ENCODE measurements at places on chromosomes 11 and 22.

DNA sequence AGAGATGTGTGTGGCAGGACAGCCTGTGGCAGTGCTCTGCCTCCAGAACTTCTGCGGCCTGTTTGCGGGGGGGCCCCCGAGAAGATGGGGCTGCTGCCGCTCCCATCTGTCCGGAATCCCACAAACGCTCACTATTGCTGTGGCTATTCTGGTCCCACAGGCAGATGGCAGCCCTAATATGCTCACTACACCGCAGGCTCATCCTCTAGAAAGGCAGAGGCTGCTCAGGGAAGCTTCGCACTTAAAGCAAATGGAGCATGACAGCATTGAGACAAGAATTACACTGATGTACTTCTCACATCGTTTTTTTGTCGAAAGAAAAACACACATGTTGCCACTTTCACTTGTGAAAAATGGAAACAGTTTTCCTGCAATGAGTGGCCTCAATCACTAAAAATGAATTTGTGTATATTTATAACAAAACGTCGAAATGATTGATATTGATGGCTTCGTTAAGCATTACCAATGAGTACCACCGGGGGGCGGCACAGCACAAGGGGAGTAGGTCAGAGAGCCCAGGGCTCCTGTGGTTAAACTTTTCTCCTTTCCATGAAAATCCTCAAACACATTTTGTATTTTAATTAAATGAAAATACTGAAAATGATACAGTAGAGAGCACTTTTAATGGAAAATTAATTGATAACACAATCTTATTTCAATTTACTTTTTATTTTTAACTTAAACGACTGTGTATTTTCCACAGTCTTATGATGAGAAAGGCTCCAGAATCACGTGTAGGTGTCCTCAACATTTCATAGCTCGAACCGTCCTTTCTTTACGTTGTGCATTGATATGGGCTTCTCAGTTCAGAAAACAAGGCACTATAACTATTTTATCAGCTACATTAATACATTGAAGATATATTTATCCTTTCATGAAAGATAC lies 69.1 kb downstream of the CTTN start:
- DNase-seq: no peak

- no peak for DNase-seq
These were observed 1.2 kb downstream of the LRRC56 start for GRCh38 chr11:538431-539051.

DNA sequence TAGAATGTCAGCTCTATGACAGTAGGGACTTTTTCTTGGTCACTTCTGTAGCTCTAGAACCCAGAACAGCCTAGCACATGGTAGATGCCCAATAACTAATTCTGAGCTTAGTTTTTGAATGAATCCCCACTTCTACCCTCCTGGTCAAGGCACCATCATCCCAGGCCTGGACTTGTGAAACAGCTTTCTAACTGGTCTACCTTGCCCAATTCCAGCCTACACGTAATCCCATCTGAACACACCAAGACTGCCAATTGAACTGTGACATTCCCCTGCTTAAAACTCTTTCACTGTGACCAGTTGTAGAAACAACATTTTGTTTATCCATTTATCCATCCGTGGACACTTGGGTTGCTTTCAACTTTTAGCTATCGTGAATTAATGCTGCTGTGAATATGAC lies 6.1 kb upstream of the FOLR3 start:
- DNase-seq: no peak

DNA sequence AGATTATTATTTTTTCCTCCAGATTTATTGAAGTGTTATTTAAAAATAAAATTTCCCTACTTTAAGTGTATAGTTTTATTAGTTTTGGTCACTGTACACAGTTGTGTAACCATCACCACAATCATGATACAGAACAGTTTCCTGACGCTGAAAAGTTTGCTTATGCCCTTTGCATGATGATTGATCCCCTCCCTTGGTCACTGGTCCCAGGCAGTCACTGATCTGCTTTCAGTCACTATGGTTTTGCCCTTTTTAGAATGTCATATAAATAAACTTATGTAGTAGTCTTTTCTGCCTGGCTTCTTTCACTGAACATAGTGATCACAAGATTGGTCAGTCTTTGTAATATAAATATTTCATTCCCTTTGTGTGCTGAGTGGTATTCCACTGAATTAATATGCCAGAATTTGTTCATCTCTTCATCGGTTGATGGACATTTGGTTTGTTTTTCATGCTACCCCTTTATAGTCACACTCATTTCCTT lies 140.6 kb downstream of the SWAP70 start:
- no peak for DNase-seq

DNA sequence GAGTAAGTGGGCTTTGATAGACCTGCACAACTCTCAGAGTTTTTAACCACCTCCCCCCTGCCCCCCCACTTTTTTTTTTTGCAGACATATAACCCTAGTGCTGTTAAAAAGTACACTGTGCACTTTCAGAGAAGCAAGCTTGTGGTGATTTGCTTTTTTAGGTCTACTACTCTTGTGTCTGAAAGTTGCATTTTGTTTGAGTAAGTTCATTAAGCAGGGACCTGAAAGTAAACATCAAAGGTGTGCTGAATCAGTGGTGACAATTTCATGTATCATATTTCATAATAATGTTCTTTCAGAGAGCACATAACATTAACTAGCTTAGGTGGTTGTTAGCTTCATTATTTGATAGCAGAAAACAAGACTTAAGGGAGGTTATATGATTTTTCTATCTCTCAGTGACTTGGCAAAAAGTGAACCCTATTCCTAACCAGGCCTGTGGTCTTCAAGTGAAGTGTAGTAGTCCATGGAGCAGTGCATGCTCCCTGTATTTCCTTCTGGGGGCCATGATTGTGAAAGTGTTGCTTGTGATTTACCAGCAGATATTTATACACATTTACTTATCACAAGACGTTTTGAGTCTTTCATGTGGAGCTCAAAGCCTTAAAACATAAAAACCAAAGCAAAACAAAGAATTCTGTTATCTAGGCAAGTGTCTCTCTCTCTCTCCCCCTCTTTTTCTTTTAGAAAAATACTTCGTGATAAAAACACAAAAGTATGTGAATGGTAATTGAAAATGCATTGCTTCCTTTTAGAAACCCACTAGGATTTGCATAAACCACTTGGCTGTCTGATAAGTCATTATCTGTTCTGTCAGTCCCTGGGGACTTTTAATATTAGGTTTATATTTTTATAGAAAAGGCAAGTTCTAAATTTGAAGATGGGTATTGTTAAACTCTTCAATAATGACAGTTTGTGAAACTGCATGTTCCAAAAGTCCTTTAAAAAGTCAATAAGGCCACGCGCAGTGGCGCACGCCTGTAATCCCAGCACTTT lies 7.5 kb upstream of the RAG2 start:
- no peak for DNase-seq

DNA sequence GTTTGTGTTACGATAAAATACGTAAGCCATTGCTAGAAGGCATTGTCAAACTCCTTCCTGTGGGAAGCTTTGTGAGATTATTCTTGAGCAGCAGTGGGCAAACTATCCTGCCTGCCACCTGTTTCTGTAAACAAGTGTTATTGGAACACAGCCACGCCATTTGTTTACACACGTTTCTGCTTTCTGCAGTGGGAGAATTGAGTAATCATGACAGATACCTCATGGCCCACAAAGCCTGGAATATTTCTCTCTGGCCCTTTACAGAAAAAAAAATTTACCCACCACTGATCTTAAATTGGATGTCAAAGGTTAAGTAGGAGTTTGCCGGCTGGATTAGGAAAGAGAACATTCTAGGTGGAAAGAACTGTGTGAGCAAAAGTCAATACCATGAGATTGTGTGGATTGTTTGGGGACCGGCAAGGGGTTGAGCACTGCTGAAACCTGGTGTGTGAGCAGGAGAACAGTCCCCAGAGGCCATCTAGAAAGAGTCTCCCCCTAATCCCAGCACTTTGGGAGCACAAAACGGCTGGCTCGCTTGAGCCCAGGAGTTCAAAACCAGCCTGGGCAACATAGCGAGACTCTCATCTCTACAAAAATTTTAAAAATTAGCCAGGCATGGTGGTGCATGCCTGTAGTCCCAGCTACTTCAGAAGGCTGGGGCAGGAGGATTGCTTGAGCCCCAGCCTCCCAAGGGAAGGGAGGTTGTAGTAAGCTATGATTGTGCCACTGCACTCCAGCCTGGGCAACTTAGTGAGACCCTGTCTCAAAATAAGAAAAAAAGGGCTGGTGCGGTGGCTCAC lies 6.0 kb upstream of the PLA2G6 start:
- no peak for DNase-seq

- DNase-seq: no peak
These were observed 1.0 kb upstream of the EPS8L2 start for GRCh38 chr11:704781-705645.

- no peak for DNase-seq
These were observed 34.2 kb upstream of the PICK1 start for GRCh38 chr22:38023045-38023444.

- no peak for DNase-seq
These were observed 109.1 kb upstream of the TIMP3 start for GRCh38 chr22:32692371-32692770.

DNA sequence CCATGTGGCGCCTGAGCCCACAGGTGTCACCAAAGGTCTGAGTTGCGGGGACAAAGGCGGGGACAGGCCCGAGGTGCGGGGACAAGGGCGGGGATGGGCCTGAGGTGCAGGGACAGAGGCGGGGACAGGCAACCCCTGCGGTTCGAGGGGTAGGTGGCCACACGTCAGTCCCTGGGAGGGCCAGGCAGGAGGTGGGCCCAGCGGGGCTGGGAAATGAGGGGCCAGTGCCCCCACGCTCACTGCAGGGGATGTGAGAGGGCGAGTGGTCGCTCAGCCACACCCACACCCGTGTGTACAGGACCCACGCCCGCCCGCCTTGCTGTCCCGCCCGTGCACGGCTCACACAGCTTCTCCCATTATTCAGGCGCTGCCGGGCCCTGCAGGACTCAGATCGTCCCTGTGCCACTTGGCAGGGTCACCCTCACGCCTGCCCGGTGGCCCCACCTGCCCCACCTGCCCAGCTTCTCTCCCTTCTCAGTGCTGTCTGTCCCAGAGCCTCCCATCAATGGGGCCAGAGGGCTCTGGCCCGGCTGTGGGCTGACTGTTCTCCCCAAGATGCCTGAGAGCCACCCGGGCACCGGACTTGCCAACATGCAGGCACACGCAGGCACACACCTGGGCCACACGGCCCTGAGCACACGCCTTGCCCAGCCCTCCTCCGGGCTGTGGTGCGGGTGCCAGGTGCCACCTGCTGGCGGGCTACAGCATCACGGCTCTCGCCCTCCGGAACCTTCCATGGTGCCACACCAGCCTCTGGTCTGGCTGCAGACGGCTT lies 14.2 kb upstream of the MUC6 start:
- DNase-seq: no peak

- DNase-seq: no peak
These were observed 2.4 kb downstream of the C1QTNF4 start for GRCh38 chr11:47591764-47592163.

GRCh38 chr11:131896978-131897615 lies 526.7 kb downstream of the NTM start:
- DNase-seq: no peak

DNA sequence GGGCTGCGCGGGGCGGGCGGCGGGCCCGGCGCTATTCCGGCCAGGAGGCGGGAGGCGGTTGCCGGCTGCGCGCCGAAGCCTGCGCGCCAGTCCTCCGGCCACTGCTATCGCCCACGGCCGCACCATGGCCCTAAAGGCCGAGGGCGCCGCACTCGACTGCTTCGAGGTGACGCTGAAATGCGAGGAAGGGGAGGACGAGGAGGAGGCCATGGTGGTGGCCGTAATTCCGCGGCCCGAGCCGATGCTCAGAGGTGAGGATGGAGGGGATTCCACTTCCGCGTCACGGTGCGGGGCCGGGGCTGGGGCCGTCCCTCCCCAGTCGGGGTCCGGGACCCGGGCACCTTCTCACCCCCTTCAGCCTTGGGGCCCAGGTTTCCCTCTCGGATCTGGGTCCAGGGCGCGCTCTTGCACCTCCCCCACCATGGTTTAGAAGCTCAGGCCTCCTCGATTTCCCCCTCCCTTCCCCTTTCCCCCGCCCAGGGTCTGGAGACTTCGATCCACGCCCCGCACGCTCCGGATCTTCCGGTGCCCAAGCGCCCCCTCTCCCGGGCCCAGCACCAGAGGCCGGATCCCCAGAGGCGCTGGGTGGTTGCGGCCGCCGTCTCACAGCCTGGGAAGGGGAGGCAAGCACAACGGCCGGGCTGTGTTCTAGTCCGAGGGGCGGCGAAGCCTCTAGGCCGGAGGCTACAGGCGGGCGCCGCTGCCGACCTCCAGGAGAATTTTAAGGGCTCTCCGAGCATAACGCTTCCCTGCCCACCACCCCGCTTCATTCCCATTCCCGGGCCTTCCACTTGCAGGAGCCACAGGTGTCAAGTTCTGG lies 517 bp downstream of the SPINDOC start:
- DNase-seq: no peak

DNA sequence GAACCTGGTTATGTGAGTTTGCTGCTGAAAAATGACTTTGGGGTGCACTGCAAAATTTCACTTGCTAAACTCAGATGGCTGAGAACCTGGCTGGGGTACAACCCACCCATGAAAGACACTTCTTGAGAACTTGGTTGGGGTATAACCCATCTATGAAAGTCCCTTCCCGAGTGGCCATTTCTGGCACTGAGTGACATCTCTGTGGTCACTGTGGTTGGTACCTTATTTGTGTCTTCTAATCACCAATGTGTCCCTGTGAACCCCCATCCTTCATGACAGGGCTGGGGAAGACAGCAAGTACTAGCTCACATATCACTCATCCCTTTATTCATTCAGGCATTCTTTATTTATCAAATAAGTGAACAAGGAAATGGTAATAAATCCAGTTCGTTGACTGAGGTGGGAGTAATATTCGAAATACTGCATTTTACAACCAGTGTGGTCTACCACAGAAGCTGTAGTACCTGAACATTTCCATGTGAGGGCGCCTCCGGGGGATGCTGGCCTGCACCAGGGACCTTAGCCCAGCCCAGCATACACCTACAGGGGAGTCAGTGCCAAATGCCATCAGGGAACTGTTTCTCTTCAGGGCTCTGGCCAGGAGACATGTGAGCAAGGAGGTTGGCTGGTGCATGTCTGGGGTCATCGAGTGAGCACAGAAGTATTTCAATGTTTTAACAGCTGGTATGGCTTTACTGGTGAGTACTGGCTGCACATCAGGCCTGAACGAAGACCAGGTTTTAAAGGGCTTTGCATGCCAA lies 122.1 kb downstream of the CSNK2A3 start:
- no peak for DNase-seq

- peak; percentile 31 for DNase-seq
These were observed 706 bp downstream of the SF1 start for GRCh38 chr11:64777449-64778222.

DNA sequence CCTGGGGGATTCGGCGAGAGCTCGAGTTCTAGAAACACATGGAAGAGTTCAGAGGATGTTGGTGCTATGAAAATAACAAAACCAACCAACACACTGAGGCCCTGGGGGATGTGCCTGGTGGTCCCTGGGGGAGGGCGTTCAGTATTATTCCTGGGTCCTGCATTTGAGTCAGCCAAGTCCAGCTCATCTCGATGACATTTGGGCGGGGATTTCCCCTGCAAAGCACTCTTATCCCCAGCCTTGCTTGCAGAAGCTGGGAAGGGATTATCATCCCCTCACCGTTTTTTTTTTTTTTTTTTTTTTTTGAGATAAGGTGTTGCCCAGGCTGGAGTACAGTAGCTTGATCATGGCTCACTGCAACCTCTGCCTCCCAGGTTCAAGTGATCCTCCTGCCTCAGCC lies 2.1 kb upstream of the SMIM38 start:
- DNase-seq: no peak

All from AG04449 (cell line).